ENCODE measurements at places on chromosomes 12 and 14. TPM values are rescaled to one million over a fixed set of nuclear protein-coding genes. Genes with fewer than 3 reads are reported as not detected.

SAMD15 gene
- total RNA-seq: 2.6 TPM

HCAR2 gene
- total RNA-seq: not detected

RNASE1 gene
- 1.1 TPM for total RNA-seq

AQP6 gene
- total RNA-seq: not detected

GARIN6 gene
- not detected for total RNA-seq

ANO2 gene
- total RNA-seq: 1.4 TPM

Data from HT1080 (cell line).